ENCODE measurements at places on chromosomes 7 and 10.
A peak's percentile ranks its signal among the peaks of the same experiment; 100 is the strongest.

- DNase-seq, result no peak
Observed at GRCh38 chr10:74846958-74847357, 20.6 kb downstream of the KAT6B start.

- DNase-seq, result no peak
Observed at GRCh38 chr7:134350709-134351108, 34.0 kb upstream of the SLC35B4 start.

DNA sequence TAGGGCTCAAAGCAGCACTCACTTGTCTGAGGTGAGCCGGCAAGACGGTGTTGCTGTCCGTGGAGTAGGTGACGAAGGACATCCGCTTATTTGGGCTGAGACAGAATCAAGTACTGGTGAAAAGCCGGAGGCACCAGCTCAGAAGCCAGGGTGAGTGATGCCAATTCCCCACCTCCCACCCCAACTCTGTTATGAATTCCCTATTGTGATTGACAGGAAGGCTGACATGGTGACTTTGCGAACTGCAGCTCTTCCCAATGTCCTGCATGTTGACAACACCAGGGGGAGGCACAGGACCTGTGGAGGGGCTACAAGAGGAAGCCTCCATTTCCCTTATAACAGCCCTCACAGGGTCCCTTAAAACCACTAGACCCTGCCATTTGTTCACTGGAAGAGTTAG lies 52.3 kb upstream of the MSMB start:
- DNase-seq, result no peak

GRCh38 chr10:45470098-45471012 lies 96.3 kb downstream of the ALOX5 start:
- DNase-seq, result peak; percentile 19

- DNase-seq, result no peak
Observed at GRCh38 chr10:117635826-117636225, 93.3 kb downstream of the EMX2 start.

DNA sequence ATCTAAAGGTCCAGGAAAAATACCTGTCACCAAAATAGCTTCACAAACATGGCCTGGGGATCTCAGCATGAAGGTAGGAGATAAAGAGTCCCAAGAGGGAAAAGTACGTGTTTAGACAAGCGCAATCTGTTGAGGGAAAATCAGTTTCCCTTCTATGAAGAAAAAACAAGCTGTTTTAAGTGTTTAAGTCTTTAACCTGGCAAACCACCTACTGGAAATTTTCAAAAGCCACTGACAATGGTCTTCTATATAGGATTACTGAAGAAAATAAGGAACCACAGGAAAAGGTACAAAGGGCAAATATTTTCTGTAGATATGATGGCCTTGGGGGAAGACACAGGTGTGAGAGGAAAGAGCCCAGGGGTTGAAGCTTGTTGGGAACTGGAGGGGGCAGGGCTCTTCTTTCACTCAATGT lies 21.2 kb downstream of the ALDH18A1 start:
- no peak for DNase-seq

DNA sequence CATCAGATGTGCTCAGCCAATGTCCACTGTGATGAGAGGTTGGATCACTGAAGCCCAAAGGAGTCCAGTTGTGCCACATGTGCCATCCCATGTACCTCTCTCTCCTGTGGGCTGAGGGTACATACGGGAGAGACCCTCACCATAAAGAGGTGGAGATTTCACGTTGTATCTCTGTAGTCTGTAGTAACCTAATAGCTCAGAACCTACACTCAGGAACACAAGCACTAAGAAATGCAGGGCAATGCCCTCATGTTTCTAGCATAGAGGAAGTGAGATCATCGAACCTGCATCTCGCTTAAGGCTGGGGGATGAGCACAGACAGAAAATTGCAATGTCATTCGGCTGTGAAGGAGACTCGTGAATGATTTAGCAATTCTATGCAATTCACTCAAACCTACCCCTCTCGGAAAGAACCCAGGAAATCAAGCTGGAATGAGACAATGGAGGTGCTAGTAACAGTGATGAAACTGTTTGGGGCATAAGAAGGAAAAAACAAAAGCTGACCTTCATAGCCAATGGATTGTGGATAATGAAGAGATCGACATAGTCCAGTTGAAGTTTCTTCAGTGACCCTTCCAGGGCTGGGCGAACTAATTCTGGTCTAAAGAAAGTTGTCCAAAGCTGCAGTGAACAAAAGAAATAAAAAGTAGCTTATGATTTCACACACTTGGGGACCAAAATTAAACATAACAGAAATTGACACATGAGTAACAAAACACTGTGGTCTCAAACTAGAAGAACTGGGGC lies 80.3 kb upstream of the UCN3 start:
- no peak for DNase-seq

- DNase-seq, result no peak
Observed at GRCh38 chr10:25068152-25069058, 52.0 kb downstream of the THNSL1 start.

- no peak for DNase-seq
Observed at GRCh38 chr7:123816916-123817315, 28.1 kb upstream of the HYAL4 start.

GRCh38 chr7:19117091-19117869 lies at the start of gene TWIST1:
TSS of gene TWIST1 (minus strand) at chr7:19117636. CDS start at chr7:19117321, 315 bp downstream.
- no peak for DNase-seq

- DNase-seq, result no peak
Observed at GRCh38 chr10:132911786-132912097, 30.6 kb downstream of the CFAP46 start.

- DNase-seq, result no peak
Observed at GRCh38 chr10:22043327-22043633, 39.8 kb upstream of the DNAJC1 start.

GRCh38 chr10:62754963-62755362 lies 49.6 kb upstream of the ADO start:
- DNase-seq, result no peak

GRCh38 chr10:113069595-113069994 lies 119.5 kb downstream of the TCF7L2 start:
- no peak for DNase-seq

- no peak for DNase-seq
Observed at GRCh38 chr10:132687893-132688579, 97.9 kb downstream of the NKX6-2 start.

DNA sequence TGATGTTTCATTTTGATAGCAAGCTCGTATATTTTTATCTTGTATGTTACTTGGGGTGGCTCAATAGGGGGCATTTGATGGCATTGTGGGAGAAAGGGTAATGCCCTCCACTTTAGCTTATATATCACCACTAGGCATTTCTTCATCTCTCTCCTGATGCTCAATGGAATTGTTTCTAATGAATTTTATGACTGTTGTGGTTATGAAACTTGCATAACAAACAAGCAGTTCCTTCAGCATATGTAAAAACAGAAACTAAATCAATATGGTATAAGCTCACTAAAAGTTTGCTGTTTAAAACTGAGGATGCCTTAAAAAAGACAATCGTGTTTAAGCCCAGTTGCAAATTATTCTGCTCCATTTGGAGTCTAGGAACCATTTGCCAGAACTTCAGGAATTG lies 75.5 kb downstream of the CDK14 start:
- no peak for DNase-seq

- no peak for DNase-seq
Observed at GRCh38 chr10:62422068-62422590, 48.0 kb downstream of the ZNF365 start.

DNA sequence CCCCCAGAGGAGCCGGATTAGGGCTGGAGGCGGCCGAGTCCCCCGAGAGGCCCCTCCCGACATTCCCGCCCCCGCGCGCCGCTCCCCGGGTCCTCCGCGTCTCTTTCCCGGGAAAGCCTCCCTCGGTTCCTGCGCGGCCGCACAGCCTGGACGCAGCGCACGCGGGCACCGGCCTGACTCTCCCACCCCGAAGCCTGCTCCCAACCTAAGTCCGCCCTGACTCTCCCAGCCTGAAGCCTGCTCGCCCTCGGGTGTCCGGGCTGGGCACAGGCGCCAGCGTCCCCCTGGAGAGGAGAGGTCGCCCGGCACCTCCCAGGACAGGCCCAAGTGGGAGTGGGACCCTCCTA lies 441 bp upstream of the VENTX start:
- DNase-seq, result no peak

DNA sequence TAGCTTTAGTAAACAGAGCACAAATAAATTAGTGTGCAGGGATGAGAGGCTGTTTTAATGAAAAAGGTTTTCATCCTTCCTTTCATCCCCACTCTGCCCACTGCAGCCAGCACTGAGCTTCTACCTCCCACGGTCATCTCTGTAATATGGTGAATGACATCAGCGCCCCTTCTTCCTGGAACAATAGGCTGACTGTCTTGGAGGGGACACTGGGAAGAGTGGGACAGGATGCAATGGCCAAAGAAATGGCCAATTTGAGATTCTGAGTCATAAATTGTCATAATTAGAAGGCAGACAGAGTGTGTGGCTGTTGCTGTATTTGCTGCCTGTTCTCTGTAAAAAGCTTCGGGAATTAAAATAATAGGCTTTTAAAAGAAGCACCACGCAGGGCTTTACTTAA lies 126.7 kb upstream of the CALN1 start:
- DNase-seq, result no peak

- DNase-seq, result no peak
Observed at GRCh38 chr7:30146127-30146612, 11.4 kb downstream of the MTURN start.

DNA sequence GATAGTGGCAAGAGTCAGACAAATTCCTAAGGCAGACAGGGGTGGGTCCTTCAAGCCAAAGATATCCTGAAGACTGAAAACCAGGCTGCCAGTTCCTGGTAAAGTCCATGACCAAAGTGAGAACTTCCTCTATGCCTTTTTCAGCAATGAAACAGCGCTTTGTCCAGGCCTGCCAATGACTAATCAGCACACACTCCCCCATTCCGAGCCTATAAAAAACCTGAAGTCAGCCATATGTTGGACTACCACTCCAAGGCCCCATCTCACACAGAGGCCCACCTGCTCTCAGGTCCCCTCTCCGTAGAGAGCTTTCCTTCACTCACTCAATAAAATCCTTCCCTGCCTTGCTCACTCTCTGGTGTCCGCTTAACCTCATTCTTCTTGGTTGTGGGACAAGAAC lies 402.2 kb downstream of the ANKRD7 start:
- DNase-seq, result no peak

DNA sequence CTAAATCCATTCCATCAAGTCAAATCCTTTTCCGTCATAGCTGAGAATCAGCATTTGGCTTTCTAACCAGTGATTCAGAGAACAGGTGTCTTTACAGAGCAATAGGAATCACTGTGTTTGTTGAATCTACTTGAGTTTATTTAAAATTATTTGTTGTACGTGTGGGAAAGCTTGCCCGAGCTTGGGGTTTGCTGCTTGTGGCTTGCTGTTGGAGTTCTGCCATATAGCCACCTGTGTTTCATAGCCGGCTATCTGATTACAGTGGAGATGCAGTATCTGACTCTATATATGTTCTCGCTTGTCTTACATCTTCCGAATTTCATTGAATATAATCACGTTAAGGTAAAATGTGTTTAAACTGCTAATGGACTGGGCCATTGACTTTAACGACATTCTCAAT lies 274.3 kb upstream of the MKI67 start:
- no peak for DNase-seq

GRCh38 chr7:155252444-155252887 lies 45.2 kb upstream of the INSIG1 start:
- no peak for DNase-seq

- DNase-seq, result no peak
Observed at GRCh38 chr7:136130511-136131303, 153.5 kb upstream of the MTPN start.

GRCh38 chr7:66602159-66602558 lies 26.5 kb upstream of the KCTD7 start:
- no peak for DNase-seq

GRCh38 chr10:86033581-86033980 lies 333.0 kb downstream of the GRID1 start:
- no peak for DNase-seq

DNA sequence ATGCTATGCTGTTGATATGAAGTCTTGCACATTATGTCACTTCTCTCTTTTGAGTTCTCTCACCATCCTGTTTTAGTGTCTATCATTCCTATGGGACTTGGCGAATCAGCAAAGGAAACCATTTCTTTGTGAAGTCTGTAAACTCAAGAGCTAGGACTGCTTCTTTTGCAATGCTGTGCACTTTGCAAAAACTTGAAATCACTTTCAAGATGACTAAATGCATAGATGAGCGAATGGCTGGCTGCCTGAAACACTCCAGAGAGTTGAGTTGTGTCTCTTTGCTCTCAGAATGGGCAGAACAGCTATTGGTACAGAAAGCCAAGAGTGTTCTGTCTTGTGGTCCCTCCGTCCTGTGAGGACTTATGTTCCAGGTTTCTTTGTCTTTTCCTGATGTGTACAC lies 18.3 kb upstream of the ELMO1 start:
- no peak for DNase-seq

GRCh38 chr7:96315125-96315512 lies 6.8 kb downstream of the SLC25A13 start:
- no peak for DNase-seq

DNA sequence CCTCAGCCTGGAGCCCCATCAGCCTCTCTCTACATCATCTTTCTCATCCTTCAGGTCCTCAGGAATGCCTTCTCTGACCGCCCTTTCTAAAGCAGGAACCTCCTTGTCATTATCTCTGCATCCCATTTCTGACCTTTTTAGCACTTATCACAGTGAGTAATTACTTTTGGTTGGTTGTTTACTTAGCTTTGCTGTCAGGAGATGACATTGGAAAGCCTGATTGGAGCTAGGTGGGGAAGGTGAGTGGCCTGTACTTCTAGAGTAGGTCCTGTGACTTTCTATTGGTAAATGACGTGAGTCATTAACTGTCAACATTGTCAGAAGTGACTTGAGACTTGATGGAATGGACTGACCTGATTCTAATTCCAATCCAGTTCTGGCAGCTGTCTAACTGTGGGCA lies 9.3 kb upstream of the SLC25A13 start:
- DNase-seq, result no peak

GRCh38 chr10:124132876-124133275 lies 39.5 kb upstream of the CHST15 start:
- DNase-seq, result no peak

- no peak for DNase-seq
Observed at GRCh38 chr10:113620936-113621335, 42.9 kb downstream of the NRAP start.

GRCh38 chr7:132203021-132203420 lies 373.2 kb downstream of the PLXNA4 start:
- no peak for DNase-seq
